ENCODE measurements at places on chromosomes 2 and 18.

GRCh38 chr2:120758181-120759144 is 22.8 kb downstream of the GLI2 start:
- DNase-seq = no peak

- no peak for DNase-seq
Observed at GRCh38 chr2:44651974-44652373, 289.5 kb upstream of the SIX3 start.

DNA sequence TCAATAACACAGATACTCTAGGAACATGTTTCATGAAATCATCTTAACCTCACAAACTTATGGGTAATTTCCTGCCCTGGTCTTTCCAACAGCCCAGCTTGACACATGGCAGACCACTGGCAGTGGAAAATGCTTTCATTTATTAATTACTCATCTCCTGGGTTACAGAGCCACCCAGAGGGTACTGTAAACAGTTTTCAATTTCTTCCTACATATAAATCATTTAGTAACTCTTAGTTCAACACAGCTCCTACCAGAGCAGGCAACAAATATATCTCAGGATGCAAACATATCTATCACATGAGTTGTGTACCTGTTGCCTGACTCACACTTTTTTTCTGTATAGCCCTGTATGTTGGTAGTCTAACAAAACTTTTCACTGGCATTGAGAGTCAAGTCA is 99.2 kb upstream of the VRK2 start:
- DNase-seq = no peak

DNA sequence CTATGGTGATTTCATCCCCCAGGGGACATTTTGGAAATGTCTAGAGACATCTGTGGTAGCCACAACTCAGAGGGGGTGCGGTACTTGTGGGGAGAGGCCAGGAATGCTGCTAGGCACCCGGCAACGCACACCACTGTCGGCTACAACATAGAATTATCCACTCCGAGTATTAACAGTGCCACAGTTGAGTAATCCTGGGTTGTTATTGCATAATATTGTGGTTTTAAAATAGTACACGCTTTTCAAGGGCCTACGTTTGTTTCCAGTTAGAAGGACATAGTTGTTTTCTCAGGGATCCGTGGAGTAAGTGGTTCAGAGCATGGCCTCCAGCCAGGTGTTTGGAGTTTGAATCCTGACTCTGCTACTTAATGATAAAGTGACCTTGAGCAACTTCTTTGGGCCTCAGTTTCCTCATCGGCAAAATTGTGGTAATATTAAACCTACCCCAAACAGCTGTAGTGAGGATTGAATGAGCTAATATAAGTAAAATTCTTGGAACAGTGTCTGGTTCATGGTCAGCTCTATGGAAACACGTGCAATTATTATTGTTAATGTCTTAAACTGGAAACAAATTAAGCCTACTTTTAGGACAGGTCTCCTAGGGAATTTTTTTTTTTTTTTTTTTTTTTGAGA is 24.5 kb downstream of the CYP27A1 start:
- no peak for DNase-seq

DNA sequence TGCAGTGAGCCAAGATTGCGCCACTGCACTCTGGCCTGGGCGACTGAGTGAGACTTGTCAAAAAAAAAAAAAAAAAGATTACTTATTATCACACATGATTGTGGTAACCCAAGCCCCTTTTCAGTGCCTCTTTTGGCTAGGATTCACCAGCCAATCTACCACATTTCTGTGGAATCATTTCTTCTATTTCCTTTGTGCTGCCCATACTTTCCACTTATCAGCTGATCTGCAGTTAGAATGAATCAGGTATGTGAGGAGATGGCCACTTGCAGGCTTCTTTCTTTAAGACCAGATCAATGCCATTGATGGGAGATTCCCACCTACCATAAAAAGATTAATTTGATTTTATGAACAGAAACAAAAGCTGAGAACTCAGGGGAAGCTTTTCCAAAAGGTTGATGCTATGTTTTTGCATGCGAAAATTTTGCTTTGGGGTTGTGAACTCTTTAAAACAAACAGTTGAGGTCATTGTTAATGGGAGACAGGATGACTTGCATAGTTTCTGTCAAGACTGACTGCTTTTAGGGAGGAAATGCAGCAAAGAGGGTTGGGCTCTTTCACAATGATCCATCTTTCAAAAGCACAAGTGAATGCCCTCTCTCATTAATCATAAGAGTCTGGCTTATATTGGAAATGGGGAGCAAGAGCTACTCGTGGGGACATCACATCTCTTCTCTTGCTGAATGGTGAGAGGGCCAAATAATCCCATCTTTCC is 66.9 kb upstream of the CYP26B1 start:
- DNase-seq = no peak

DNA sequence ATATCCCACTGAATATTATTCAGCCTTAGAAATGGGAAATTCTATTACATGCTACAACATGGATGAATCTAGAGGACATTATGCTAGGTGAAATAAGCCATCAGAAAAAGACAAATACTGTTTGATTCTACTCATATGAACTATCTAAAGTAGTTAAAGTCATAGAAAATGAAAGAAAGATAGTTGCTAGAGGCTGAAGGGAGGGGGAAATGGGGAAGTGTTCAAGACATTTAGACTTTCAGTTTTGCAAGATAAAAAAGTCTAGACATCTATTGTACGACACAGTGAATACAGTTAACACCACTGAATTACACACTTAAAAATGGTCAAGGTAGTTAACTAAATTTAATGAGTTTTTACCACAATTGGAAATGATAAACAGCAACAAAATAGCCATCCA is 835.9 kb upstream of the CHAC2 start:
- no peak for DNase-seq

DNA sequence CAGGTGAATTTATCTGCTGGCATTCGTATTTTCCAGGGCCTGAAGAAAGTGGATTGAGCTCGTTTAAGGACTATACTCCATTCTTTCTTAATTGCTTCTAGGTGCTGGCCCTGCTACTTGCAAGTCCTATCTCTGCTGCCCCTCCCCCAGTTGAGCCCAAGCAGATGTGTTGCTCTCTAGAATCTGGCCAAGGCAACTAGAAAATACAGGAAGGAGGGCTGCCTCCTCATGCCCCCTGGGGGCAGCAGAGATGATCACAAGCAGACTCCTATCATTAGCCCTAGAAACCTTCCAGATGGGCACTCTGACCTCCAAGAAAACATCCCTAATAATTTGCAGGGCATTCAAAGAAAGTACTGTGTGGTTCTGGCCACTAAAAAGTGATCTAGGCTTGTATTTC is 72.5 kb upstream of the CYP26B1 start:
- DNase-seq = no peak

GRCh38 chr2:219523031-219523671 is 8.9 kb downstream of the ASIC4 start:
- no peak for DNase-seq

GRCh38 chr2:167454036-167454435 is 565.8 kb downstream of the XIRP2 start:
- no peak for DNase-seq

- no peak for DNase-seq
Observed at GRCh38 chr18:61676773-61677434, 215.9 kb downstream of the RNF152 start.

DNA sequence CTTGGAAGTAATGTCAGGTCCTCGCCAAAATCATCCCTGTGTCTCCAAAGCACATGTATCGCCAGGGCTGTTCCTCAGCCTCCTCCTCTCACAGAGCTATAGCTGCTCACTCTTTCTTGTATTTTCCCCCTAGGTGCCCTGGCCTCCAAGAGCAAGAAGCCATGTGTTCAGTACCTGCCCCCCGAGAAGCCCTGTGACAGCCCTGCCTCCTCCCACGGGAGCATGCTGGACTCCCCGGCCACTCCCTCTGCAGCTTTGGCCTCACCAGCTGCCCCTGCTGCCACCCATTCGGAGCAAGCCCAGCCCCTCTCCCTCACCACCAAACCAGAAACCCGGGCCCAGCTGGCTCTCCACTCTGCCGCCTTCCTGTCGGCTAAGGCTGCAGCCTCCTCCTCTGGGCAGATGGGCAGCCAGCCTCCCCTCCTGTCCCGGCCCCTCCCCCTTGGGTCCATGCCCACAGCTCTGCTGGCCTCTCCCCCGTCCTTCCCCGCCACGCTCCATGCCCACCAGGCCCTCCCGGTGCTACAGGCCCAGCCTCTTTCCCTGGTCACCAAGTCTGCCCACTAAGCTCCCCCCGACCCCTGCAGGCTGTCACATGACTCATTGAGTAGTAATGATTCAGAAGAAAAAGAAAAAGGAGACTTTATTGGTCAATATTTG is 18.8 kb downstream of the TGOLN2 start:
- DNase-seq = no peak

- DNase-seq = no peak
Observed at GRCh38 chr2:176090862-176091261, 1.7 kb upstream of the HOXD13 start.

DNA sequence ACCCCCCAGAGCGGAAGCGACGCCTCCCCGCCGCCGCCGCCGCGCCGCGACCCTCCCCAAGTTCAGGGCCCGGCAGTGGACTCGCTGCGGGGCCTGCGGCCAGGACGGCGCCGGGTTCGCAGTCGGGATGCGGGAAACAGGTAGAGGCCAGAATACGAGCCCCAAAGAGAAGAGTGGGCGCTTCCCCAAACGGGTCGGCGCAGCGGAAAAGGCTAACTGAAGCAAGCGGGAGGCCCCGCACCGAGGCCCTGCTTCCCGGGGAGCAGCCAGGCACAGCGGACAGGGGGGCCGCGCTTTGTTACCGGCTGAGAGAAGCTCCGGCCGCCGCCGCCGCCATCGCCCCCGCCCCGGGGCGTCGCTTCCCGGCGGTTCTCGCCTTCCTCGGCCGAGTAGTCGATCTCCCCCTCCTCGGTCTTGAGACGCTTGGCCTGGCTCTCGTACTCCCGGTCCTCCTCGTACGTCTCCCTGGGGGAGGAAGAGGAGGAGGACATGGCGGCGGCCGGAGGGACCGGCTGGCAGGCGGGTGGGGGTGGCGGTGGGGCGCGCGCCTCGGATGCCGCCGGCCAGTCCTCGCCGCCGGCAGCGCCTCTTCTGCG is 494 bp downstream of the HNRNPLL start:
- peak; percentile 38 for DNase-seq

GRCh38 chr2:26172871-26173775 is at the start of gene GAREM2:
Gene GAREM2, plus strand, starts transcription at chr2:26173088. Its CDS starts 133 bp downstream, at chr2:26173221.
- no peak for DNase-seq

- no peak for DNase-seq
Observed at GRCh38 chr18:68734308-68734707, 19.4 kb upstream of the TMX3 start.

GRCh38 chr18:79779021-79779699 is 18.6 kb upstream of the KCNG2 start:
- DNase-seq = no peak
